Upper lobe of left lung (tissue), 6 donors: ENCODE measurements at places on chromosomes 13 and 19. TPM values are rescaled to one million over a fixed set of nuclear protein-coding genes. Genes with fewer than 3 reads are reported as not detected.

The PSG1 gene
- not detected for total RNA-seq

The ZNF793 gene
- 1.4 TPM for total RNA-seq

DNA sequence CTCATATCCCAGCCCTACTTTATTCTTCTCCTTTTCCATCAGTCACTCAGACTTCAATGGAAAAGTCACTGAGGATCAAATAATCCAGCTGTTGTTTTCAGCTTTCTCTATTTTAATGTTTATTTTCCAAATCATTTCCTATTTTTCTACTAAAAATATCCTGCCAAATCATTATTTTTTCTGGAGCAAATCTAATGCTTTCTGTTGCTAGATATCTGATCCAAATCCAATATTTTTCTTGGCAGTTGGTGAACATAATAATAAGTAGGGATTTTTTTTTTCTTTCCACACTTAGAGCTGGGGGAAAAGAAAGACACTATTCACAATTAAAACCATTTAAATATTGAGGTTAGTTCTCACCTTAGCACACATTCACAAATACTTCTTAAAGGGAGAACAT, 656.1 kb downstream of the DACH1 start:
- H3K27ac ChIP-seq = no peak overlapping the region
- no peak for DNase-seq
- no peaks in the 10 kb centered on the region for H3K27me3 ChIP-seq
- H3K36me3 ChIP-seq = no peaks in the 10 kb centered on the region
- no peak overlapping the region for H3K4me3 ChIP-seq

DNA sequence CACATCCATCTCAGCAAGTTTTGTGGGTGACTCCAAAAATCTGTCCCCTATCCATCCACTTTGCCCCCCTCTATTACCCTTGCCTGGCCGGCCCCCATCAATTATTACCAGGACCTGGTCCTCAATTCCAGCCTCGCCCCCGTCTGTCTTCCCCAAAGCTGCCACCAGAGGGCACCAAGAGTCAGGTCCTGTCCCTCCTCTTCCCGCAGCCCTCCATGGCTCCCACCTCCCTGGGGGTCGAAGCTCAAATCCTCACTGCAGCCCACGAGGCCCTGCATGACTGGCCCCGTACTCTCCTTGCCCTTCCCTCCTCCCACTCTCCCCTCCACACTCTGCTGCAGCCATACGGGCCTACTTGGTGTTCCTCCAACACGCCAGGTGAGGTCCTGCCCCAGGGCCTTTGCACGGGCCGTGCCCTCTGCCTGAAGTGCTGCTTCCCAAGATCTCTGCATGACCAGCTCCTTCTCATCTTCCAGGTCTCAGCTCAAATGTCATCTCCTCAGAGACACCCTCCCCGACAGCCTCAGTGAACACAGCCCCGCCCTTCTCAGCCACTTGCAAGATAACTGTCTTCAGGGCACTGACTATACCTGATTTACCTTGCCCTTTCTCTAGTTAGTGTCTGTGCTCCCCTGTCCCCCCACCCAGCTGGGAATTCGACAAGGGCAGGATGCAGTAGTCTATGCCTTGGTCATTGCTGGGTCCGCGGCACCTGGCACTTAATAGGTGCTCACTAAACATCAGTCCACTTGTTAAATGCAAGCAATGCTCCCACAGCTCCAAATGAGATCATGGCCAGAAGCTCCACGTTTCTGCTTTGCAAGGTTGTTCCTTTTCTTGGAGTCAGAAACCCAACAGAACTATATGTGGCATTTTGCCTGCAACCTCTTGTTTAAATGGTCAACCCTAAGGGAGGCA, 16.8 kb upstream of the SEMA6B start:
- no peak overlapping the region for H3K4me3 ChIP-seq
- H3K4me1 ChIP-seq = peaks cover 25% of the 10 kb centered on the region
- H3K36me3 ChIP-seq = no peaks in the 10 kb centered on the region
- no peak overlapping the region for H3K27ac ChIP-seq
- peak; percentile 59 for DNase-seq
